ENCODE measurements at places on chromosomes 6 and 20. TPM values are rescaled to one million over a fixed set of nuclear protein-coding genes. Genes with fewer than 3 reads are reported as not detected.
A peak's percentile ranks its signal among the peaks of the same experiment; 100 is the strongest.

GRCh38 chr6:19009769-19010168 is 622.6 kb downstream of the RNF144B start:
- no peak overlapping the region for H3K4me3 ChIP-seq
- no peaks in the 10 kb centered on the region for H3K36me3 ChIP-seq
- H3K27ac ChIP-seq, result no peak overlapping the region
- no peaks in the 10 kb centered on the region for H3K27me3 ChIP-seq

GRCh38 chr6:136716917-136717715 is 75.2 kb downstream of the MAP3K5 start:
- H3K4me3 ChIP-seq, result no peak overlapping the region
- H3K36me3 ChIP-seq, result peaks cover 2% of the 10 kb centered on the region
- no peak overlapping the region for H3K27ac ChIP-seq
- H3K27me3 ChIP-seq, result no peaks in the 10 kb centered on the region
- DNase-seq, result no peak

GRCh38 chr6:38039502-38039901 is 220.0 kb downstream of the ZFAND3 start:
- H3K36me3 ChIP-seq, result peaks cover 2% of the 10 kb centered on the region
- H3K4me1 ChIP-seq, result no peaks in the 10 kb centered on the region
- no peaks in the 10 kb centered on the region for H3K27me3 ChIP-seq
- DNase-seq, result no peak
- no peak overlapping the region for H3K4me3 ChIP-seq

DNA sequence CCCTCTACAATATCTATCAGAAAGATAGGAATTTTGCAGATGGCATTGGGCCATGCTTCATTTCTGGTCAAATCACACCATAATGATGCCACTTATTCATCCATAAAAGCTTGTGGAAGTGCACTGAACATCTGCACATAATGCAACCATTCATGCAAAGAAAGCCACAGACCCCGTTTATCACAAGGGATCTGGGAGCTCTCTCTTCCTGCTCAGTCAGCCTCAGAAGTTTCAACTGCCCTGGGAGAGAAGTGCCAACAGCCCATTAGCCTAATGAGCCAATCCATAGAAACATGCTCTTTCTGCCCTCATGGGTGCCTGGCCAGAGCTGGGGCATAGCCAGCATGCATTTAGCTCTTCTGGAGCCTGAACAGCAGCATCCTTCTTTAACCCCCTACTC is 85.8 kb downstream of the SLC35F1 start:
- no peak overlapping the region for H3K4me3 ChIP-seq
- no peaks in the 10 kb centered on the region for H3K27me3 ChIP-seq
- no peak overlapping the region for H3K27ac ChIP-seq
- no peaks in the 10 kb centered on the region for H3K4me1 ChIP-seq
- DNase-seq, result no peak

The WFDC5 gene
- total RNA-seq, result not detected

- H3K27ac ChIP-seq, result no peak overlapping the region
- no peak overlapping the region for H3K4me3 ChIP-seq
- no peak for DNase-seq
- H3K27me3 ChIP-seq, result peaks cover 13% of the 10 kb centered on the region
- no peaks in the 10 kb centered on the region for H3K36me3 ChIP-seq
These were observed 31.4 kb downstream of the LINC00237 start for GRCh38 chr20:21074605-21075336.

GRCh38 chr6:31711233-31711632 is 3.9 kb upstream of the LY6G6D start:
- no peak overlapping the region for H3K4me3 ChIP-seq
- no peak for DNase-seq
- H3K27me3 ChIP-seq, result peaks cover 11% of the 10 kb centered on the region
- peaks cover 15% of the 10 kb centered on the region for H3K4me1 ChIP-seq
- H3K27ac ChIP-seq, result no peak overlapping the region
- H3K36me3 ChIP-seq, result no peaks in the 10 kb centered on the region

- no peaks in the 10 kb centered on the region for H3K27me3 ChIP-seq
- H3K4me1 ChIP-seq, result peaks cover 16% of the 10 kb centered on the region
- peak overlapping the region; percentile 98 for H3K4me3 ChIP-seq
- DNase-seq, result no peak
- H3K27ac ChIP-seq, result no peak overlapping the region
- peaks cover 4% of the 10 kb centered on the region for H3K36me3 ChIP-seq
These were observed 1.7 kb downstream of the HBS1L start for GRCh38 chr6:135052939-135053338.

The SLC22A3 gene
- total RNA-seq, result 1.7 TPM

The PRPF6 gene
- 76.4 TPM for total RNA-seq

DNA sequence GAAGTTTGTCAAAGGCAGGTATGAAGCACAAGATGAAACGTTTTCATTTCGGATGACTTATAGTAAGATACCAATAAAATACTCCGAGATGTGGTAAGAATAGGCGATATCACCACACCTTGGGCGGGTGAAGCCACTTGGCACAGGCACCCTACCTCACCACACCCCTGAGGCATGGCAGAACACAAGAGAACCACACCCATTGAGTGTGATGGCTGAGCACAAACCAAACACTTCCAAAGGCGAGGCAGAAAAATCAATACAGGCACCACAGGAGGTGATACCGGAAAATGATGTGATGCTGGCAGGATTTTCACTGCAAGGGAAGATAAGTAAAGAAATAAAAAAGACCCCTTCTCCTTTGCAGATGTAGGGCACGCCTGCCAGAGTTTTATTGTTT is 332.9 kb upstream of the PRDM1 start:
- no peak overlapping the region for H3K27ac ChIP-seq
- no peak for DNase-seq
- no peak overlapping the region for H3K4me3 ChIP-seq
- peaks cover 2% of the 10 kb centered on the region for H3K4me1 ChIP-seq
- H3K27me3 ChIP-seq, result peaks cover 10% of the 10 kb centered on the region

The SAMD10 gene
- total RNA-seq, result 12.8 TPM

- no peak for DNase-seq
- no peaks in the 10 kb centered on the region for H3K27me3 ChIP-seq
- no peaks in the 10 kb centered on the region for H3K36me3 ChIP-seq
- no peak overlapping the region for H3K4me3 ChIP-seq
- no peaks in the 10 kb centered on the region for H3K4me1 ChIP-seq
These were observed 422.7 kb downstream of the TFAP2B start for GRCh38 chr6:51241376-51241775.

The PLN gene
- total RNA-seq, result 0.55 TPM

GRCh38 chr6:149895833-149896271 is 2.1 kb downstream of the RAET1E start:
- peaks cover 3% of the 10 kb centered on the region for H3K4me1 ChIP-seq
- H3K27ac ChIP-seq, result no peak overlapping the region
- no peak overlapping the region for H3K4me3 ChIP-seq
- peaks cover 57% of the 10 kb centered on the region for H3K27me3 ChIP-seq
- no peak for DNase-seq
- no peaks in the 10 kb centered on the region for H3K36me3 ChIP-seq

GRCh38 chr20:1376408-1377270 is 16.2 kb downstream of the FKBP1A start:
- H3K27me3 ChIP-seq, result no peaks in the 10 kb centered on the region
- no peak overlapping the region for H3K27ac ChIP-seq

- H3K36me3 ChIP-seq, result no peaks in the 10 kb centered on the region
- no peaks in the 10 kb centered on the region for H3K4me1 ChIP-seq
- DNase-seq, result no peak
- no peak overlapping the region for H3K27ac ChIP-seq
These were observed 32.8 kb upstream of the ENPP5 start for GRCh38 chr6:46203391-46204177.

The TEAD3 gene
- 43.4 TPM for total RNA-seq

The E2F1 gene
- total RNA-seq, result 26.2 TPM

The KIF25 gene
- not detected for total RNA-seq

The KHDC1 gene
- 8.0 TPM for total RNA-seq

GRCh38 chr20:37108676-37109075 is 12.9 kb upstream of the RBL1 start:
- DNase-seq, result no peak
- H3K27ac ChIP-seq, result no peak overlapping the region
- H3K4me1 ChIP-seq, result no peaks in the 10 kb centered on the region
- no peaks in the 10 kb centered on the region for H3K27me3 ChIP-seq
- no peaks in the 10 kb centered on the region for H3K36me3 ChIP-seq
- H3K4me3 ChIP-seq, result no peak overlapping the region

- no peaks in the 10 kb centered on the region for H3K4me1 ChIP-seq
- no peak overlapping the region for H3K4me3 ChIP-seq
- H3K27me3 ChIP-seq, result no peaks in the 10 kb centered on the region
- H3K36me3 ChIP-seq, result no peaks in the 10 kb centered on the region
- H3K27ac ChIP-seq, result no peak overlapping the region
These were observed 119.6 kb upstream of the DOK5 start for GRCh38 chr20:54355631-54356280.

GRCh38 chr20:47549671-47550070 is 48.0 kb downstream of the NCOA3 start:
- H3K27me3 ChIP-seq, result no peaks in the 10 kb centered on the region
- DNase-seq, result no peak
- H3K36me3 ChIP-seq, result peaks cover 6% of the 10 kb centered on the region
- peaks cover 6% of the 10 kb centered on the region for H3K4me1 ChIP-seq
- H3K27ac ChIP-seq, result no peak overlapping the region

The C6orf136 gene
- total RNA-seq, result 18.8 TPM

The CAGE1 gene
- total RNA-seq, result not detected

The C20orf204 gene
- total RNA-seq, result 3.3 TPM

DNA sequence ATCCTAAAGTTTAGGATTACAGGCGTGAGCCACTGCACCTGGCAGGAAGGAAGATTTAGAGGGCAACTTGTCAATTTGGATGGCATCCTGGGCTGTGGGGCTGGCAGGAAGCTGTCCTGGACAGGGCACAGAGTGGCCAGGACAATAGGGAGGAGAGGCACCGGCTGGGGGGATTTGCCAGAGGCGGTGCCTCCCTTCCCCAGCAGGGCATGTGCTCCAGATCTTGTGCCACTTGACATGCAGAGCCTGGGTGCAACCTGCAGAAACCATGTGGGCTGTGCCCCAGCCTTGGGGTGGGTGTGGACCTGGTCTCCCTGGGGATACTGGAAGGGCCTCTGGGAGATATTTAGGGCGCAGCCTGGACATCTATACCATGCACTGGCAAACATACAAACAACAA is 58.6 kb upstream of the EEF1A1 start:
- no peaks in the 10 kb centered on the region for H3K27me3 ChIP-seq
- H3K4me1 ChIP-seq, result peaks cover 14% of the 10 kb centered on the region

The DYNLT2 gene
- total RNA-seq, result 1.8 TPM
